Stimulated activated CD4-positive, alpha-beta T cell treated with anti-CD3 and anti-CD28 coated beads, TNF-alpha, amount 100 ng/mL, for 48 hours (primary cell): ENCODE measurements at places on chromosomes 1 and 21.

- no peak for DNase-seq
Measured at GRCh38 chr1:74522148-74522547, 9.7 kb upstream of the LRRC53 start.

DNA sequence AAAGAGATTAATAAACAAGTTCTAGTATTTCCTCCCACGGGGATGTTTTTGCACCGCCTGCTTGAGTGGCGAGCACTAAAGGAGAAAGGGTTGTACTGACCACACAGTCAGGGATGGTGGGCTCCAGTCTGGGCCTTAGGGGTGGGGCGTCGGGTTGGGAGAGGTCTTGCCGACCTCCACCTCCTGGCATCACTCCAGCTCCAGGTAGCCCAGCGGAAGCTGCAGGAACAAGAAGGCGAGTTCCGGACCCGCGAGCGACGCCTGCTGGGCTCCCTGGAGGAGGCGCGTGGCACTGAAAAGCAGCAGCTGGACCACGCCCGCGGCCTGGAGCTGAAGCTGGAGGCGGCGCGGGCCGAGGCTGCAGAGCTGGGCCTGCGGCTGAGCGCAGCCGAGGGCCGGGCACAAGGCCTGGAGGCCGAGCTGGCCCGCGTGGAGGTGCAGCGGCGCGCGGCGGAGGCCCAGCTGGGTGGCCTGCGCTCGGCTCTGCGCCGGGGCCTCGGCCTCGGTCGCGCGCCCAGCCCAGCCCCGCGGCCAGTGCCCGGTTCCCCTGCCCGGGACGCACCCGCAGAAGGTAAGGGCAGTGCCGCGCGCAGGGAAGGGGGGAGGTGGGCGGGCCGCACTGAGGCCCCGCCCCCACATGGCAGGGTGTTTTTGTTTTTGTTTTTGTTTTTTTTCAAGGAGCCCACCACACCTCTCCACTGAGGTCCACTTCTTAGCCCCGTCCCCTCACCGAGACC lies 19.7 kb downstream of the MFAP2 start:
- DNase-seq: peak; percentile 70

- DNase-seq: no peak
Measured at GRCh38 chr1:3625151-3625907, 514 bp downstream of the TPRG1L start.

GRCh38 chr1:25727088-25727487 lies 72.9 kb upstream of the SELENON start:
- no peak for DNase-seq

- DNase-seq: no peak
Measured at GRCh38 chr1:111735858-111736544, 3.2 kb downstream of the INKA2 start.

DNA sequence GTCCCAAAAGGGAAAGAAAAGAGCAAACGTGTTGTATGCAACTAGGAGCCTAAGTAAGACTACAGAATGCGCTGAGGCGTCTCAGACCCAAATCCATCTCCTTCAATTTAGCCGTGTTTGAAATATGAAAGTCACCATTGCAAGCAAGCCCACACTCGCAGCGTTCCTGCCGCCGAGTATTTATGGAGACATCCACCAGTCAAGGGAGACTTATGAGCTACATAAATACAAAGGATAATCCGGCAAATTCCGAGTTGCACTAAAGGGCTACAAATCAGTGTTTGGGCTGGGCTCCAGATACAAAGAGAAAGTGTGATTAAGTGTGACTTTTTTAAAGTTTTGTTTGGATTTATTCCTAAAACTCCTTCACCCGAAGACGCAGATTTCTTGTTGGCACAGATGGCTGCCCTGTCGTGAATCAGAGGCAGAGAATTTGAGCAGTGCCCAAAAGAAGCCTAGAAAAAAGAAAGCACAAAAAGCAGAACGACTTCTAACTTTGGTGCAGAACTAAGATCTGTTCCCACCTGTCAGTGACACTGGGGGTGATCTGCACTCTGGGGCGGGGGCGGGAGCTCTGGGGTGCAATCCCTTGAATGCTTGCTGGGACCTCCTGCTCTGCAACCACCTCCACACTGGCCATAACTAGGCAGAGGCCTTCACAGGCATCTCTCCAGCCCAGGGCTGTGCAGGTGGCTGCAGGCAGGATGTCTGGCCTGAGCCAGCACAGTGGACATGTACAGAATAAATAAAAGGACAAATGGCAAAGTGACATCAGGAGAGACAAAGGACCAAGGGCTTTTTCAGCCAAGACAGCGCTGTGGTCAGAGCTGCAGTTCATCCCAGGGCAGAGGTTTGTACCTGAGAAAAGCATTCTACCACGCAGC lies 489.7 kb downstream of the NPHP4 start:
- DNase-seq: no peak

DNA sequence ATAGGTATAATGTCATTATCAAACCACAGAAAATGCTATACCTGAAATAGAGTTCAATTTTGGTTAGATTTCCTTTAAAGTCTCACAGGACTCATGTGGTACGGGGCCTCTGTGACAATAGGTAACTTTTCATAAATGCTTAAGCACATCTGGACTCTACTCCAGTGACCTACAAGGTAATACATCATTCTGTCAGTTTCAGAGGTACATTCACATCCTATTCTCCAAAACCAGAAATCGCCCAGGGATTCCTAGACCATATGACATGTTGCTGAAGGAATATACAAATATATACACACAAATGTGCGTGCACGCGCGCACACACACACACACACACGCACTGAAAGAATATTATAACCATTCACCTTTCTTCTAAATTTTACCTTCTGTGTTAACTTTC lies 311.8 kb downstream of the SMYD3 start:
- no peak for DNase-seq

GRCh38 chr1:67831850-67832513 lies 1.3 kb downstream of the GNG12 start:
- no peak for DNase-seq

- no peak for DNase-seq
Measured at GRCh38 chr1:241963722-241964121, 6.2 kb downstream of the BECN2 start.

- DNase-seq: no peak
Measured at GRCh38 chr1:161228032-161228431, 2.2 kb downstream of the TOMM40L start.

DNA sequence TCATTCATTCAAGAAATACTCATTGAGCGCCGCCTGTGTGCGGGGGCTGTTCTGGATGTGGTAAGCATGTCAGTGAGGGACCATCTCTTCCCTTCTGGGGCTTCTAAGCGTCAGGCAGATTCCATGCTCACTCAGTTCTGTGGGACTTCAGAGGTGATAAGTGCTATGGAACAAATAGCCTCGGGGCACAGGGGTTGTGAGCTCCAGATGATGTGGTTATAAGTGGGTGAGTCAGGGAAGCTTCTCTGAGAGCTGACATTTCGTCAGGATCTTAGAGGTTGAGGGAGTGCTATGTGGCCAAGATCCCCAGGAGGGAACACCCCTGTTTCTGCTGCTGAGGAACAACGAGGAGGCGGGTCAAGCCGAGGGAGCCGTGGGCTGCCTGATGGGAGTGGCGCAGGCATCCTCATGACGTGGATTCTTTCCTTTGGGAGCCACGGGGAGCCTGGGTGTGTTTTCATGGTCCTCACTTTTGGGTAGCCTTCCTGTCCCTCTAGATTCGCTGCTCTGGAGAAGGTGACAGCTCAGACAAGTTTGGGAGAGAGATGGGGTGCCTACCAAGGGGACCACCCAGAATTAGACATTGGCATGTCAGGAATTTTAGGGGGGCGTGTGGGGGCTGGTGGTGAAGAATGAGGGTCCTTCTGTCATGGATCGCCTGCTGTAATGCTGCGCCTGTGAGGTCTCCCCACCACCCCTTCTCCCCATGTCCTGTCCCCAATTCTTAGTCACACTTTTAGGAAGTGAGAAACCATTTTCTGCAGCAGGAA lies 38.5 kb downstream of the HUNK start:
- DNase-seq: no peak

DNA sequence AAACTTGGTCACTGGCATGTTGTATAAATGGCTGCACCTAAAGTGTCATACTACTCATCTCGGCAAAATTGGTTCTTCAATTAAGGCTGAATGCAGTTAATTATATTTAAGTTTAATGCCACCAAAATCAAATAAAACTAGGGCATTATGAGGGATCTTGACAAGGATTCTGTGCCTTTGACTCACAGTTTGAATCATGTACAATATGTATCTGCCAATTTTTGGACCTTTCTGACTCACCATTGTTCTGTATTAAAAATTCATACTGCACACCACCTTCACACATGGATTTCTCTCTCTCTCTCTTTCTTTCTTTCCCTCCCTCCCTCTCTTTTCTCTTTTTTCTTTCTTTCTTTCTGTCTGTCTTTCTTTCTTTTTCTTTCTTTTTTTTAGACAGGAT lies 14.1 kb upstream of the STXBP3 start:
- no peak for DNase-seq

DNA sequence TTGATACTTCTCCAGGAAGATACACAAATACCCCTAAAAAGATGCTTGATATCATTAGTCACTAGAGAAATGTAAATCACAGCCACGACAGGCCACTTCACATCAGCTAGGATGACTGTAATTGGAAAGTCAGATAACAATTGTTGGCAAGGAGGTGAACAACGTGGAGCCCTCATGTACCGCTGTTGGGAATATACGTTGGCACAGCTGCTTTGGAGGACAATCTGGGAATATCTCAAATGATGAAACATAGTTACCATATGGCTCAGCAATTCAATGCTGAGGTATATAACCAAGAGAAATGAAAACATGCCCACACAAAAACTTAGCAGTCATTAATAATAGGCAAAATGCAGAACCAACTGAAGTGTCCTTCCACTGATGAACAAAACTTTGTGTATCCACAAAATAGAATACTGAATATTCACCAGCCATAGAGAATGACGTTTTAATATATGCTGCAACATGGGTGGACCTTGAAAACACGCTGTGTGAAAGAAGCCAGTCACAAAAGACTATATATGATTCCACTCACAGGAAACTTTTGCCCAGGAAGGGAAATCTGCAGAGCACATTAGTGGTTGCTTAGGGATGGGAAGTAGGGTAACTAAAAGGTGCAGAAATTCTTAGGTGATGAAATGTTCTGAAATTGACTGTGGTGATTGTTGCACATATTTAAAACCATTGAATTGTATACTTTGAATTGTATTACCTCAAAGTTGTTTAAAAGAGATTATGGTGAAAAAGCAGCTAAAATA lies 95.4 kb downstream of the AHCTF1 start:
- DNase-seq: no peak

- DNase-seq: no peak
Measured at GRCh38 chr1:247165674-247166073, 6.1 kb downstream of the ZNF124 start.

- DNase-seq: no peak
Measured at GRCh38 chr1:200880212-200880611, 7.4 kb downstream of the GPR25 start.

- DNase-seq: no peak
Measured at GRCh38 chr1:226643611-226644540, 95.2 kb downstream of the ITPKB start.

- no peak for DNase-seq
Measured at GRCh38 chr1:213541641-213542040, 446.1 kb upstream of the PROX1 start.

DNA sequence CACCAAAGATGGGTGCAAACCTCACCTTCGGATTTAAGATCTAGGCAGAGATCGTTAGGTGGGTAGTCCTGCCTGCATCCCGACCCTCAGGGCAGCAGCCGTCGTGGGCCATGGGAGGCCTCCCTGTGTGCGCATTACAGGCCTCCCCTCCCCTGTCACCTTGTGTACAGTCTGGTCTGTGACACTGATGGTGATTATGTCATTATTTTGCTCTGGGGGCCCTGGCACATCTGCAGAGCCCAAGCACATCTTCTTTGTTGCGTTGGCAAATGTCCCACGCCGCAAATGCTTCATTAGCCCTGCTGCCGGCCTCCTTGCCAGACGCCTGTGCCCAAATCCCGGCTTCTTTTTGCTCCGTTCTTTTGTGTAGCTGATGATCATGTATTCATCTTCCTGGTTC lies 31.7 kb downstream of the PROX1 start:
- DNase-seq: no peak

- no peak for DNase-seq
Measured at GRCh38 chr1:67226688-67227087, 60.4 kb downstream of the IL23R start.

GRCh38 chr1:79105500-79105899 lies 99.0 kb upstream of the ADGRL4 start:
- DNase-seq: no peak

DNA sequence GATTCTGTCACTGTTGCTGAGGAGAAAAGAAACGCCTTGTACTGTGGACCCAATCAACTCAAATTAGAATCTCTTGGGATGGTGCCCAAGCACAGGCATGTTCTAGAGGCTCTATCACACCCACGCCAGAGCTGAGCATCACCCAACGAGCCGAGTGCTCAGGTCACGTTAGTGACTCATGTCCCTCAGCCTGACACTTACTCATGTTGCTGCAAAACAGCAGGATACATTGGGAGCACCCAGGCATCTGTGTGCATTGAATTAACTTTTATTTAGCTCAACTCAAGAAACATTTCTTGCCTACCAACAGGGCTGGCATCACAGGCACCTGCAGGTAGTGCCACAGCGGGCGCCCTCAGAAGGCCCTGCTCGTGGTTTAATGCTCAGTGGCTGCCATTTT lies 149.8 kb downstream of the ETS2 start:
- no peak for DNase-seq

DNA sequence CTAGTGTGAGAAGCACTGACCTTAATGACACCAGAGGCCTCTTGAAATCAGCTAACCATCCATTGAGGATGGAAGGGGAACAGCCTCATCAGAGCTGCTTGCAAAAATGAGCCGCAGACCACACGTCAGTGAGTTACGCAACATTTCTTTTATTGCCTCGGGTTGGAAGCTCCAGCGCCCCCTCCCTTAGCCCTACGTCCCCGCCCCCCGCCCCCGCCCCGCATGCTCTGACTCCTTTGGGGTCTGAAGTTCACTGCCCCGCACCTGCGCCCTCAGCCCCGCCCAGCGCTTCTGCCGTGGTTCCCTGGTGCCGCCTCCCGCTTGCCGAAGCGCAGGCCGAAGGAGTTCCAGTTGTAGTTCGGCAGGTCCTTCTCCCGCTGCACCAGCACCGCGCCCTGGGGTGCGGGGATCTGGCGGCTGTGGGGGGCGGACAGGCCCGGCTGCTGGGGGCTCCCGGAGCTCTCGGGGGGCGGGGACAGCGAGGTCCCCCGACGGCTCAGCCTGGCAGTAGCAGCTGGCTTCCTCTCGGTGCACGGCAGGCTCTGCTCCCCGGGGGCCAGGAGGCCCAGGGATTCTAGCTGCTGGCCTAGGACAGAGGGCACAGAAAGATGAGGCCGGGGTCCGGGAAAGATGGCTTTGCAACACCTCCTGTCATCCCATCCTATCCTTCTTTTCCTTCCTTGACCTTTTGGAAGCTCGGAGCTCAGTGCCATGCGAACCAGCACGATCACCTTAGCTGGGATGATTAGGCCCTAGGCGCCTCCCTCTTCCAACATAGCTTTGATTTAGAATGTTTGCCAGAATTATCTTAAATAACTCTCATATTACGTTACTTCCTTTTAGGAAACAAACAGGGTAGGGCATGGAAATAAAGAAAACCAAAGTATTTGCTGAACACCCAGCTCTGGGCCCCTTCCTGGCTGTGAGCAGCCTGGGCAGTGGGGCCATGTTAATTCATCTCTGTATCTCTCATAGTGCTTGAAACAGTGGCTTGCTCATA lies 5.8 kb downstream of the KISS1 start:
- DNase-seq: no peak

- DNase-seq: no peak
Measured at GRCh38 chr1:4792565-4792964, 138.2 kb downstream of the AJAP1 start.

- no peak for DNase-seq
Measured at GRCh38 chr1:8962812-8963530, 17.3 kb downstream of the CA6 start.

- peak; percentile 61 for DNase-seq
Measured at GRCh38 chr1:167447521-167448136, 70.7 kb downstream of the CD247 start.

GRCh38 chr1:209421978-209422680 lies 161.4 kb upstream of the CAMK1G start:
- no peak for DNase-seq
